ENCODE measurements at places on chromosomes 3 and 15. TPM values are rescaled to one million over a fixed set of nuclear protein-coding genes. Genes with fewer than 3 reads are reported as not detected.

ATP13A5 gene
- not detected for total RNA-seq

CYP8B1 gene
- not detected for total RNA-seq

SAMD7 gene
- not detected for total RNA-seq

VIPR1 gene
- total RNA-seq, result not detected

ZNF619 gene
- 6.8 TPM for total RNA-seq

ATP13A4 gene
- total RNA-seq, result 0.50 TPM

LRRN1 gene
- not detected for total RNA-seq

SAMMSON gene
- 0.25 TPM for total RNA-seq

MYL3 gene
- total RNA-seq, result not detected

All from uterine smooth muscle cell (primary cell).